ENCODE measurements at places on chromosomes 4 and X.

DNA sequence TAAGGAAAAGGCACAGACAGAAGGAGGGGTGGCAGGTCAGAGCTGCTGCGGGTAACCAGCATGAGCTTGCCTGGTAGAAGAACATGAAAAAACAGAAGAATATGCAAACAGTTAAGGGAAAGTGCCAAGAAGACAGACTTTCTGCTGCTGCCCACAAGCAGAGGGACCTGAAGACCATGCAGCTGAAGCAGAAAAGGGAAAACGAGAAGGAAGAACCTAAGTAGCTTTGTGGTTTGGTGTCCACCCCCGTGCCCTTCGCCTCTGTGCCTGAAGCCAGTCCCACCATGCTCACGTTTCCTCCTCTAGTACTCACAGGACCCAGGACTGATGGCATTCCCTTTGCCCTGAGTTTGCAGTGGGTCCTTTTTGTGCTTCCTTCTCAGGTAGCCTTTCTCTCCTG is 62.8 kb downstream of the UBA6 start:
- no peak for DNase-seq

GRCh38 chr4:120843849-120844527 is 78.5 kb downstream of the PRDM5 start:
- no peak for DNase-seq

- DNase-seq = no peak
Measured at GRCh38 chr4:89123451-89123851, 12.1 kb downstream of the TIGD2 start.

GRCh38 chr4:131091896-131092295 is 1995.9 kb downstream of the C4orf33 start:
- DNase-seq = no peak

DNA sequence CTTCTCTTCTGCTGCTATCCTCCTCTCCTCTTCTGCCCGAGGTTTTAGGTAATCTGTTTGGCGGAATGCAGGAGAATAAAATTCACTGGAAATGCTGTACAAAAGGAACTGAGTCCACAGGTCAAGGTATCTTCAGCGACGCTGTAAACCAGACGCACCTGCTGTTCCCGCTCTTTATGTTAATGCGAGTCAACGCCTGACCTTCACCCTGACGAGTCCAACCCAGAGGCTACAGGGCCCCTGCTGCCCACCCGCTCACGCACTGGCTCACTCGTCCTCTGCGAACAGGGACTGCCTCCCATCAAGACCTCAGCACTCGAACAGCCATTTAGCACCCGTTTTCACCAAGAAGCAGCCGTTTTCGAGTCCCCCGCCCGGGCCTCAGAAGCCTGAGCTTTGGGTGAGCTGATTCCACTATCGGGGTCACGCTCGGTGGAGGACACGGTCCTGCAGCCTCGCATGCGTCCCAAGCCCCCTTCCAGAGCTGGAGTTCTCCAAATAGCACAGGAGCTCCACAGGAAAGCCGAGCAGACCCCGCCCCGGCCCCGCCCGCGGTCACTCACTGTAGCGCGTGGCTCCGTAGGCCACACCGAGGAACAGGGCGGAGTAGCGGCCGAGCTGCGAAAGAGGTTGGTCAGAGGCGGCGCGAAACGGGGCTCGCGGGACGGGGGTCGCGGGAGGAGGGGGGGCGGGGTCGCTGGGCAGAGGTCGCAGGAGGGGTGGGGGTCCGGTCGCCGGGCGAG is 556 bp downstream of the ATP5ME start:
- DNase-seq = peak; percentile 17

- DNase-seq = no peak
Measured at GRCh38 chr4:105896984-105897775, 1.9 kb downstream of the NPNT start.

- DNase-seq = no peak
Measured at GRCh38 chrX:111695297-111695880, 14.4 kb downstream of the ALG13 start.

- no peak for DNase-seq
Measured at GRCh38 chr4:7608046-7608445, 173.3 kb upstream of the PSAPL1 start.

DNA sequence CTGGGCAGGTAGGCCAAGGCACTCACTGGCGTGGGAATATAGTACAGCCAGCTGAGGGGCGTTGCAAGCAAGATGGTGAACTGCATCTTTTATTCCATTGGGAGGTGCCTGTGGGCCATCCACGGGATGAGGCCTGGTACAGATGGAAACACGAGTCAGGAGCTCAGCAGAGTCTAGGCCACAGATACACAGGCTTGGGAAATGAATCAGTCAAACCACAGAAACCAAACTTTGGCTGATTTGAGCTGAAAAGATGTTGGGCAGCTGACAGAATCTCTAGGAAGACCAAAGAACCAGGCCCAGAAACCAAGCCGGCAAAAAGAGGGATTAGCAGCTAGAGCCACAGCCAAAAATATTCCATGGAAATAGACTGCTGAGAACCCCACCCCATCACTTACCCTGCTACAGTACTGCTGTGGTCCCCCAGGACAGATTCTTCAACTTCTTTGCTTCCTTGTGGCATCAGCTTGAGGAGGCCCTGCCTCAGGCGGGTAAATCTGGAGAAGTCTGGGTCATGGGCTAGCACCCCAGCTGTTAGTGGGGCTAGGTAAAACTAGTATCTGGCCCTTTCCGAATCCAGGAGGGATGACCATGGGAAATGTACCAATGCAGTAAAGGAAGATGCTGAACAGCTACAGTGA is 75.4 kb downstream of the TMEM131L start:
- DNase-seq = peak; percentile 97

- DNase-seq = no peak
Measured at GRCh38 chr4:77917075-77917474, 54.4 kb downstream of the MRPL1 start.

- peak; percentile 50 for DNase-seq
Measured at GRCh38 chrX:9948406-9948805, 18.8 kb upstream of the CLDN34 start.

DNA sequence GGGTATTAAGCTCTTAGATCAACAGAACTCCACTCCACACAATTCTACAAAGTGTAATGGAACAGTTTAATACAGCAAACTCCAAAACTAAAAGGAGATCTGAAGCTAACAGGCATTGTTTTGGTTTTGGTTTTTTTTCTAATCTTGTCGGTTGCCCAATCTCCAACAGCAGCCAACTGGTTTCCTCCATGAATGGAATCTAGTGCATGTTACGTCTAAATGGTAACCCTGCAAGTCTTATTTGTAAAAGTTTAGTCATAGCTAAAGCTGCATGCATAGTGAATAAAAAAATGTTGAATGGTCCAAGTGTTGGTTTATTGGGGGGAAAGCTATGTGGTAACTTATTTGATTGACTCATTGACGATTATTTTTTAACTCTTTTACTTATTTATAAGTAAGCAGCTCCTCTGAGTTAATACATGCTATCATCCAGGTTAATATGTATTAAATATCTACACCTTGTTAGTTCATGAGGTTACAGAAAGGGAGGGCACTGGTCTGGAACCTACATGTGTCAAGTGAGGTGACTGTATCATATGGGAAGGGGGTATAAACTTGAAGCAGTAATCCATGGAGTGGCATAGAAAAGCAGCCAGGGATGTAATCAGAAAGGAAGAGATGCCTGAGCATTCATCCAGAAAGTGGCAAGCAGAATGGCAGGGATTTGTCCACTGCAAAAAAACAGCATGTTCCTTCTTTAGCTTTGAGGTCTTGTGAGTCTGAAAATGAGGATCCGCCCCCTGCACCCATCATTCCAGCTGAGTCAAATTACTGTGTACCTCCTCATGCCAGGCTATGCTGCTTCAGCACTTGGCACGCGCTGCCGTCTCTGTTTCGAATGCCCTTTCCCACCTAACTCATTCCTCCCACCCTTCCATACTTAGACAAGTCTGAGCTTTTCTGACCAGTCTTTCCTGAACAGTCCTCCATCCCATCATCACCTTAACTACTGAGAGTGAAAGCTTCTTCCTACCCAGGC is 81.7 kb downstream of the PDGFC start:
- peak; percentile 87 for DNase-seq

DNA sequence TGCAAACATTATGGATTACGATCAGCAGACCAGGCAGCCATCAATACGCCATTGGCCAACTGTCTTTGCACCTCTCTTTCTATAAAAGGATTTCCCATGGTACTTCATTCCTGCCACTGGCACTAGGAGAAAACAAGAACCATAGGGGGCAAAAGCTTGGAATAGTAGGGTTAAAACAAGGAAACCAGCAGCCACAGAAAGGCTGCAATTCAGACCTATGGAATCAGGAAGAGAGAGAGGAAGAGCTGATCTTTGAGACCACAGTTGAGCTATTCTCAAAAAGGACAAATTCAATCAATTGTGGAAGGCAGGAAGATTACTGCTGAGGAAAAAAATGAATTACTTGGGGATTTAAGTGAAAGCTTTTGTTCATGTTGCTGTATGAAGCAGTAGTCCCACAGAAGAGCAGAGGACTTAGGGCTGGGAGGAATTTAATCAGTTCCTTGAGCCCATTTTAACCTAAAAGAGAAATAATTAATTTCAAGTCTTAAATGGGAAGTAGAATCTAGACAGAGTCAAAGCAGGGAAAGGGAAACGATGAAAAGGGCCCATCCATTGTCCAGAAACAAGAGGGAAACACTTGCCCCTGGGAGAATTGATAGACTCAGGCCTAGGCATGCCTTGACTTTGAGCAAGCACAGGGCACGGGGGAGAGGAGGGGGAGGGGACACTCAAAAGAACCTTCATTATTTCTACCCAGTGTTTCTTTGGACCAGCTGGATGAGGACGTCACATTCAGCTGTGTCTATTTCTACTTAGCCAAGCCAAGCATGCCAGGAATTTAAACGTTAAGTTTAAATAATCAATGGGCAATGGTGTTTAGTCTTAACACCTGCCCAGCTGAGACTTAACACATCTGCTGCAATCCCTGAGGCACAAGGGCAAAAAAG is 50.7 kb downstream of the SCD5 start:
- no peak for DNase-seq

GRCh38 chr4:36081185-36081584 is 163.1 kb downstream of the ARAP2 start:
- no peak for DNase-seq

DNA sequence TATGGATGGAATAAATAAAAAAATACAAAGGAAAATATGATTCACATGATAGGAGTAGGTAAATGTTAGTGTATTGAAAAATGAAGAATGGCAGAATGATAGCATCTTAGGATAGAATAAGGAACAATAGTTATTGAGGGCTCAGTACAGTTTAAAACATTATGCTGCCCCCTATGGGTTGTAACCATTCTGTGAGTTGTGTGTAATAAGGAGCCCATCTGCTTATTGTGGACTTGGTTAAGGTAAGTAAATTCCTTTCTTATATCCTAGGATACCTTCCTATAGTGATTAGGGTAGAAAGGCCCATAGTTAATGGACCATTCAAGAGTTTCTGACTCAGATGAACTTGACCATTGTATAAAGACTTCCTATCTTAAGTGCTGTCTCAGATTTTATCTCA is 195.8 kb downstream of the PDHA2 start:
- DNase-seq = no peak

DNA sequence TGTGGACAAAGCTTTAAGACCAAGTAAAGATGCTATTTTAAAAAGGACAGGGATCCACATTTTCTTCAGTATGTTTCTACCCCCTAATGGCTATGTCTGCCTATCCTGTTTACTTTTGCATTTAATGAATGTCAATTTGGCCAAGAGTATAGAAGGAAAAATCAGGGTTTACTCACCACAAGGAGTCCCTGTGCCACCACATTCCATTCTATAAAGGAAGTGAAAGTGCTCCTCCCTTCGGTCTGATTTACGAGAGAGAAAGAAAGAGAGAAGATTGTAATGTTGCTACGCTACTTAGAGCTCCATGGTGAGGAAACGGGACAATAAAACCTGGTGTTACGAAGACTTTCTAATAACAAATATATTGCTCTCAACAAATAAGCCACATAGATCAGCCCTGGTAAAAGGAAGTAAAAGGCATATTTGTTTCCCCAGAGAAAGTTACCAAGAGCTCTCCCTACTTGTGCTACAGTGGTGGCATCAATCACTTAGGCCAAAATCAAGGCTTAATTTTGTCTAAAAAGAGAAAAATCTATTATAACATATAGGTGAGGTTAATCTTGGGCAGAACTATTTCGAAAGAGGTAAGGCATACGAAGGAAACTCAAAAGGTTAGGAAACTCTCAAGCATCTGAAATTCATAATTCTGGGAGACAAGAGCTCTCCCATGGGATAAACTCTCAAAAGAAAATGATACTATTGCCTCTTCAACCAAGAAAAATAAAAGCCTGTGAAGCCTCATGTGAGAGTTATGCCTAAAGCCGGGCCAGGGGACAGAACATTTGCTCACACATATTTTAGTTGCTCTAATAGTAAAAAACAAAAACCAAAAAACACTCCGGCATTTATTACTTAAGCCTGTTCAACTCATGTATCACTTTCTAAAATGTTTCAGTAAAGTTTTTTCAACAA is 29.5 kb downstream of the TAPT1 start:
- DNase-seq = peak; percentile 80

DNA sequence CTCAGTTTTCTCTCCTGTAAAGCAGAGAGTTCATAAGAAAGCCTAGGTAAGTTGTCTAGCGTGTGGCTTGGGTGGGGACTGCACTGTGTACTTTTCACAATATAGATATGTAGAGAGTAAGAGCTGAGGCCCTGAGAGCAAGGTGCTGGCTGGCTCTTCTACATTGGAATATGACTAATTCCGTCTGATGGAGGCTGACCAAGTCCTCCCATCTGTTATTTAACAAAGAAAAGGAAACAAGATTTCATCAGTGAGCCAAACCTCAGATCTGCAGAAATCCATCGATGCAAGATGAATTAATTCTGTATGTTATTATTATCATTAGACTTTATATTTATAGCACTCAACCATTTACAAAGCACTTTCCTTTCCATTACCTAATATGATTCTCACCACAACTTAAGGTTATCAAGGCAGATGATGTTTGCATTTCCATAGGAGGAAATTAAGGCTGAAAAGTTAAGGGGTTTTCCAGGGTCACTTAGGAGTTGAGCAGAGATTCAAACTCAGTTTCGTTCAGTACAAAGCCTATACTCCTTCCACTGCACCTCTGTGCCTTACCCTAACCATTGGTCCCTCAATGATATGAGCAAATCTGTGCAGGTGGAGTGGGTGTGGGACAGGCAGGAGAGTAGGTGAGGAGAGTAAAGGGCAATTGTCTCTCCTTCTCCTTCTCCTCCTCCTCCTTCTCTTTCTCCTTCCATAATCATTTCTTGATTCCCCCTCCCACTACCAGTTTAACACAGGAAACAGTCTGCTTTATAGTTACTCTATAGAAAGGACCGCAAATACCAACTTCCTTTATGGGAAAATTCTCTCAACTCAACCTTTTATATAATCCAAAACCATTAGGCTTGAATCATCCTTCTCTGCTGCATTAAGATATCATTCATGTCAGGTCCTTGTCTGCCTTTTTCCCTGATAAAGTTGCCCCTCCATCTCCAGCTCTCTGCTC is 27.6 kb upstream of the SRD5A3 start:
- peak; percentile 33 for DNase-seq

DNA sequence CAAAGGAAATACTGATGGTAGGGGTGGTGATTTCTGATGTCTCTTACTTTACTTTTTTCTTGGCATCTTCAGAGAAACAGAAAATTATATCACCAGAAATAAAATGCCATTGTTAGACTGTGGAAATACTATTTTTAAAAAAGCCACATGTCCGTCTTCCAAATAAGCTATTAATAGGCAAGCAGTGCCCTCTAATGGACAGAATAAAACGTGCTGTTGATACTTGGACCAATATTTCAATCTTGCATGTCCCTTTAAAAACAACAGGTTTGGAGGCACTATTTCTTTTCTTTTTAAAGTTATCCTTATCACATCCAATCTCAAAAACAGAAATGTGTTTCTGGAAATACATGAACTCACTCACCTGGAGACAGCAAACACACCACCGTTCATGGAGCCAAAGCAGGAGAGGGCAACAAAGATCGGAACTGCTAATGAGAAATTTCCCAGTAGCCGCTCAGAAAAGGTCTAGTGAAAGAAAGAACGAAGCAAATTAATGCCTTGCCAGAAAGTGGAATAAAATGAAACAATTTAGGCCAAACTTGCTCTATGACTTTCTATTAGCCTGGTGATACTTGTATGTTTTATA is 59.2 kb downstream of the SLC7A11 start:
- DNase-seq = peak; percentile 67
